ENCODE measurements at places on chromosomes 12 and 14.

DNA sequence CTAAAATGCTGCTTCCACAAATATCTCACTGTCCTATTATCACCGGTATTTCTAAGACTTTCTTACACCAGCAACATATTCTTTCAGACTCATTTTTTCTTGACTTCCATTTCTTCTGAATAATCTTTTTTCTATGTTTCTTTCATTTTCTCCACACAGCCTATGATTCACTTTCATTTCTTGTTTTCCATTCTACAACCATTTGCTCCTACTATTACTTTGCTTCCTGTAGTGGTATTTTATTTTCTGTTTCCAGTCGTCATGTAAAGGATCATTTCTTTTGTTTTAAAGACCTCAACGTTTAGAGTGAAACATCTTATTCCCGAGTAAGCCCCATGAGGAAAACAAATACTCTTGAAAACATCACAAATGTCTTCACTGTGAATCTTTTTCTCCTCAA lies 182.2 kb upstream of the MDGA2 start:
- no peak for DNase-seq

DNA sequence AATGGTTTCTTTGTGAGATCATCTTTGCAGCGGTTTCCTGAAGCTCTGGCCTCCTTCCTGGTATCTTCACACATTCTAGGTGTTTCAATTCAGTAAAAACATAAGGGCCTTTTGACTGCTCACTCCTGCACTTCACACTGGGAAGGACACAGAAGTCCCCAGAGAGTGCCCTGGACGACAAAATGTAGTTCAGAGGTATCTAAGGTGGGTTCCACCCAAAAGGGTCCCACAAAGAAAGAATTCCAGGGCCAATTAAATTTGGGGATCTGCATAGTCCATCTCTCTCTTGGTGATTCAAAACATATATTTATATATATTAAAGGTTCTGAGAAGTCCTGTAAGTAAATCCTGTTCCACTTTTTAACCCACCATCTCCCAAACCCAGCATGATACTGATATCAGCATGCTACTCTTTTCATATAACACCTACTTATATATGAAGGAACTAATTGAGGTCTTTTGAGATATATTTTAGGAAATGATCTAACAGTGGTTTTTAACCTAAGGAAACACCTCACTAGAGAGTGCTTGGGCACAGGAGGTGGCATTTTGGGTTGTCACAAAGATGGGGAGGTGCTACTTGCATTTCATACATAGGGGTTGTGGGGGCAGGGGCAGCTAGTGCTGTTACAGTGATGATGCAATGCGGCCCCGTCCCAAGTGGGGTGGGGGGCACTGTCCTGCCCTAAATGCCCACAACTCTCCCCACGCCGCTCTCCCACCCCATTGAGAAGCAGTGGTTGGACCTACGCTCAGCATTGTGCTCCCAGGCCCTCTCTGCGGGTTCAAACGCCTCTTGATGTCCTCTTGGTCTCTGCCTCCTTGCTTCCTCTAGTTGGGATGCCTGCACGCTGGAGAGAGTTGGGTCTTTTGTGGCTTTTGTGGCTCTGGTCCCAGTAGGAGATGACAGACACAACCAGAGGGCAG lies 109.4 kb downstream of the ARF6 start:
- DNase-seq, result no peak

GRCh38 chr12:58918469-58918844 lies 1.8 kb downstream of the LRIG3 start:
- DNase-seq, result no peak

DNA sequence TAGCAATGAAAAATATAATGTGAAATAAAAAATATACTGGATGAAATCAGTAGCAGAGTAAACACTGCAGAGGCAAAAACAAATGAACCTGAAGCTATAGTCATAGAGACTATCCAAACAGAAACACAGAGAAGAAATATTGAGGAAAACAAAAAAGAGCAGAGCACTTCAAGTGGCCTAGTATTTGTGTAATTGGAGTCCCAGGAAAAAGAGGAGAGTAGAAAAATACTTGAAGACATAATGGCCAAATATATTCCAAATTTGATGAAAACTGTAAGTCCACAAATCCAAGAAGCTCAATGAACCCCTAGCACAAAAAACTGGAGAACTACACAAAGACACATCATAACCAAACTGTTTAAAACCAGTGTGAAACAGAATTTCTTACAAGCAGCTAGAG lies 37.2 kb upstream of the CTDSP2 start:
- DNase-seq, result no peak

GRCh38 chr12:26389343-26389742 lies 194.0 kb downstream of the SSPN start:
- no peak for DNase-seq

DNA sequence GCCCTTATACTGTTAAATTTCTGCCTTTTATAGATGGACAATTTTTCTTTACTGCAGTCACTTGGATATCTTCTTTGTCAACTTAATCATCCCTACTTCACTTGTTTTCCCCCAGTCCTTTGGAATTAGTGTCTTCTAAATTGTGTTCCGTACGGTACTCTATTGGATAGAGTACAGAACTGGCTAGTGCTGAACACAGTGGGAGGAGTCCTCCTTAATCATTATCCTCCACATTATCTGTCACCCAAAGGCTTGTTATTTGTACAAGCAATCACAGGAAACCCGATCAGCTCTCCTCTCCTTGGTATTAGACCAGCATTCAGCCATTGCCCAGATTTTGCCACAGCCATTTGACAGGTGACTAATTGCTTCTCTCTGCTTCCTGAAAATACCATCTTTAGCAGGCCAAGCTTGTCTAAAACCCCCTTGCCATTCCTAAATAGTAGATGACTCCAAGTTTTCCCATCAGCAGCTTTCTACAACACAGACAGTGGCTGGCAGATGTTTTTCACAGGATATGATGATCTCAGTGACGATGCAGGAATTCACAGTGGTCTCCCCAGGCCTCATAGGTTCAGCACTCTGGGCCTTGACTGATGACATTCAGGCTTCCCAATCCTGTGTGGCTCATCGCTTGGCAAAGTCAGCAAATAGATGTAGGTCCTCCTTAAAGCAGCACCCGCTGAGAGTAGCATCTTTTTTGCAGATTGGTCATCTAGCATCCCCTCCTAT lies 216.0 kb upstream of the RGS6 start:
- no peak for DNase-seq

GRCh38 chr14:94393474-94393873 lies 5.1 kb upstream of the SERPINA1 start:
- DNase-seq, result no peak

GRCh38 chr12:65277994-65278575 lies 398 bp upstream of the MSRB3 start:
- no peak for DNase-seq

GRCh38 chr12:48788854-48789775 lies at the start of gene ADCY6:
TSS of gene ADCY6 (minus strand) at chr12:48789089. CDS start at chr12:48783434, 5,655 bp downstream.
- no peak for DNase-seq

GRCh38 chr14:66072190-66073084 lies 413.7 kb upstream of the CCDC196 start:
- DNase-seq, result no peak

DNA sequence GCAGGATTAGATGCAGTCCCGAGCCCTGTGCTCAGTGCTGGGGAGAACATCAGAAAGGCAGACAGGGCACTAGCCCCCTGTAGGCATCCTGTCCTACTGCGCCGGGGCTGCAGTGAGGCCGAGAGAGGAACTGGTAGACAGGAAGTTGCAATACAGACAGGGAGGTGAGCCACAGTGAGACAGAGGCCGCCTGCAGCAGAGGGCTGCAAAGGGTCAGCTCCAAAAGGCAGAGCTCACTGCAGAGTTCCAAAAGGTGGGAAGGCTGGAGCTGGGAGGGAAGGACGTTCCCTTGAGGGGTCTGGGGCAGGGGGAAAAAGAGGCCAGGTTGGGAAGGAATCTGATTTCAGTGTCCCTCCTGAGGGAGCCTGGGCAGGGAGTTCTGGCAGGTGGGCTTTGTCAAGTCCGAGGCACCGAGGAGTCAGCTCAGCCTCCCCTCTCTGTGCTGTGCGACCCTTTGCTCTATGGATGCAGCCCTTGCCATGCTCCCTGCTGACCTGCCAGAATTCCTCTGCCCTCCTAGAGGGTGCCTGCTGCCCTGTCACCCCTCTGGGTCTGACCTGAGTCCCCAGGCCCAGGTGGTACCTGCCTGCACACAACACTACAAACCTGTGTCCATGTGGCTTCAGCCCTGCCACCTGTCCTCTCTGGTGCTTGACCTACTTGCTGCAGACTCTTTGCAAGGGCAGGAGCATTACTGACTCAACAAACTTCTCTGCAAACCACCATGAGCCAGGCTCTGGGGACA lies 63.5 kb downstream of the PRMT8 start:
- DNase-seq, result no peak

GRCh38 chr14:22336031-22336430 lies 253.0 kb downstream of the DAD1 start:
- no peak for DNase-seq

DNA sequence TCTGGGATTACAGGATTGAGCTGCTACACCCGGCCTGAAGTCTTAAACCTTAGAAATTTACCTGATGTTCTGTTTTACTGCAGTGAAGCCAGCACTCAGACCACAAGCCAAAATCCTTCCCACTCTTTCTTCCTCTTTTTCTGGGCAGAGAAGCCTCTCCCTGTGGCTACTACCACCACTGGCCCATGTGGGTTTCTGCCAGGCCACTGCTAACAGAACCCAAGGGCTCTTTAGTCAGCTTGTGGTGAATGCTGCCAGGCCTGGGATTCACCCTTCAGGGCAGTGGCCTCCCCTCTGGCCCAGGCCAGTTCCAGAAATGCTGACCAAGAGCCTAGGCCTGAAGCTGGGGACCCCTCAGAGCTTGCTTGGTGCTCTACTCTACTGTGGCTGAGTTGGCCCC lies 35.3 kb downstream of the GAS2L3 start:
- no peak for DNase-seq

- DNase-seq, result no peak
These were observed 72.8 kb upstream of the ABCD2 start for GRCh38 chr12:39692258-39692853.

- no peak for DNase-seq
These were observed 15.6 kb downstream of the ACVRL1 start for GRCh38 chr12:51922762-51923505.

DNA sequence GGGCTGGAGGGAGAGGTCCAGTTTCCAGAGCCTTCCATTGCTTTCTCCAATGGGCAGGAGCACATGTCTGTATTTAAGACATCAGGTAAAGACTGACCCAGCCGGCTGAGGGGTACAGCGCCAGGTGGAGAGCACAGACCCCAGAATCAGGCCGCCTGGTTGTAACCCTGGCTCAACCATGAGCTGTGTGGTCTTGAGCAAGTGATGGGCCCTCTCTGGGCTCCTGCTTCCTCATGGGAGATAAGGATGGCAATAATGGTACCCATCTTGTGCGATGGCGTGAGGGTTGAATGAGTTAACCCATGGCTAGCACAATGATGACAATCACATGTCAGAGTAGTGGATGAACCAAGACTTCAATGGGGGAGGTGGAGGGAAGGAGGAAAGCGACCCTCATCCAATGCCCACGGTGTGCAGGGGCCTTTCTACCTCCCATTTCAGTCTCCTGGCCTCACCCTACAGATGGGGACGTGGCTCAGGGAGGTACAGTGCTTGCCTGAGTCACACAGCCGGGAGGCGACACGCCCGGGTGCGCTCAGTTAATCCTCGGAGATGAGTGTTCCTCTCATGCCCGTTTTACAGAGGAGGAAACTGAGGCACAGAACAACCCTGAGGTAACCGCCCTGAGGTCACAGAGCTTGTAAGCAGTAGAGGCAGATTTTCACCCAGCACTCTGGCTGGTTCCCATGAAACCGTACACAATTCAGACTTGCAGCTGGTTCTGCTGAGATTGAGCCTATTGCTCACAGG lies 163.9 kb downstream of the RBM19 start:
- no peak for DNase-seq

- no peak for DNase-seq
These were observed 23.0 kb upstream of the TC2N start for GRCh38 chr14:91890291-91890749.
